Activated CD4-positive, alpha-beta memory T cell treated with anti-CD3 and anti-CD28 coated beads, Interleukin-2, amount 10 ng/mL, durations not matched to agents 7 days and 5 days (primary cell): ENCODE measurements at places on chromosomes 11 and 22. TPM values are rescaled to one million over a fixed set of nuclear protein-coding genes. Genes with fewer than 3 reads are reported as not detected.

DNA sequence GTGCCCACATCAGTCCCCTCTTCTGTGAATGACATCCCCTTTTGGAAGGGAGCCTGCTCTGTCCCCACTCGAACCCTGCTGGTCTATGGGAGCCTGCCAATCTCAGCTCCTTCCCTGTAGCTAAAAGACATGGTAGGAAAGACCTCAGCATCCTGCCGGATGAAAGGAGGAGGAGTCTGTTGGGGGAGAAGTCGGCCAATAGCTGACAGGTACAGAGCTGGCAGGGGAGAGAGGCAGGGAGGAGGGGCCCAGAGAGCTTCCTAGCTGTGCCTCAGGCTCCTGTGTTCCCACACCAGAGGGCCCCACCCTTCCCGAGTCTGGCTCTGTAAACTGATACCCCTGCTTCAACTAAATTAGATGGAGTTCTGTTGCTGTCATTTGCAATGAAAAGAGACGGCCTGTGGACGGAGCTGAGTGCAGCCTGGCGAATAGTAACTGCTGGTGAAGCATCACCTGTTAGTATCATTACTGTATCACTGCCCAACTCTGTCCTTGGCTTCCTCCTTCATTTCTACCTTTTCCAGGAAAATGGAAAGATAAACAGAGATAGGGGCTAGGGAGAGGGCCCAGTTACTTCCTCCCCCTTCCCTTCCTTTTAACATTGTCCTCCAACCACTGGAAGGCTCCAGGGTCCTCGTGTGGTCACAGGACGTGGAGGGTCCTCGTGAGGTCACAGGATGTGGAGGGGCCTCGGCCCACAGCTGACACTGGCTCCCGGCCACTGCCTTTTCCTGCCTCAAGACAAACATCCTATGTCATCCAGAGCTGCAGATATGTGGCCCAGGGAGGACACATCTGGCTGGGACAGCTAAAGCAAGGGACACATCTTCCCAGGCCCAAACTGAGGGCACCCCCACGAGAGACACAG is 15.1 kb downstream of the FXYD6 start:
- no peak for DNase-seq

- peak; percentile 77 for DNase-seq
These were observed 5.9 kb downstream of the LMNTD2 start for GRCh38 chr11:554428-555226.

DNA sequence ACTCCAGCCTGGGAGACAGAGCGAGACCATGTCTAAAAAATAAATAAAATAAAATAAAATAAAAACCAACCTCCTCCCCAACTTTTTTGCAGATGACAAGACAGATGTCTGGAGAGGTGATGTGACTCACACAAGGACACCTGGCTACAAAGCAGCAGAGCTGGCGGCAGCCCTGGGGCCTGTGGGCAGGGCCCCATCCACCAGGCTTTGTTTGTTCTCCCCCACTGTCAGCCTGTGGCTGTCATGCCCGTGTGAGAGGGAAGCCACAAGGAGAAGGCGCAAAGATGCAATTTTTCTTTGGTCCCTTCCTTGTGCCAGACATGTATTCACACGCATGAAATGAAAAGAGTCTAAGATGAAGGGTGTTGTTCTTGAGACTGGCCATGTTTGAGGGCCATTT is 16.6 kb downstream of the CD59 start:
- DNase-seq: no peak

DNA sequence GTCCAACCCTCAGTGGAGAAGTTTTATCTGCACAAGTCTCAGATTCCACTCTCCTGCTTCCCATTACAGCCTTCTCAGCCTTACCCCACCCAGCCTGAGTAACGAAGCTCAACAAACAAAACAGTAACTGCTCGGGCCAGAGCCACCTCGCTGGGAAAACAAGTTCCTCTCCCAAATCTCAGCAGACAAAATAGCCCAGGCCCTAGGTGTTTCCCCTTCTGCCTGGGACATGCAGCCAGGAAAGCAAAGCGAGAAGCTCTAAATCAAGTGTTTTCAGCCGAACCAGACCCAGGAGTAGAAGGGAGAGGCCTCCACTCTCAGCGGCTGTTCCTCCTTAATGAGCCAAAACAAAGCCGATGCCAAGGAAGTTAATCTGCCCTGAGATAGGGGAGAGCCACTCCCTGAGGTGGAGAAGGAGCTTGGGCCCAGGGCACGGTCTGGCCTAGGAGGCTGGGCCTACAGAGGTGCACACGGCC is 44.0 kb downstream of the LIF start:
- DNase-seq: no peak

GRCh38 chr11:114308689-114309089 is 12.5 kb downstream of the NNMT start:
- DNase-seq: no peak

DNA sequence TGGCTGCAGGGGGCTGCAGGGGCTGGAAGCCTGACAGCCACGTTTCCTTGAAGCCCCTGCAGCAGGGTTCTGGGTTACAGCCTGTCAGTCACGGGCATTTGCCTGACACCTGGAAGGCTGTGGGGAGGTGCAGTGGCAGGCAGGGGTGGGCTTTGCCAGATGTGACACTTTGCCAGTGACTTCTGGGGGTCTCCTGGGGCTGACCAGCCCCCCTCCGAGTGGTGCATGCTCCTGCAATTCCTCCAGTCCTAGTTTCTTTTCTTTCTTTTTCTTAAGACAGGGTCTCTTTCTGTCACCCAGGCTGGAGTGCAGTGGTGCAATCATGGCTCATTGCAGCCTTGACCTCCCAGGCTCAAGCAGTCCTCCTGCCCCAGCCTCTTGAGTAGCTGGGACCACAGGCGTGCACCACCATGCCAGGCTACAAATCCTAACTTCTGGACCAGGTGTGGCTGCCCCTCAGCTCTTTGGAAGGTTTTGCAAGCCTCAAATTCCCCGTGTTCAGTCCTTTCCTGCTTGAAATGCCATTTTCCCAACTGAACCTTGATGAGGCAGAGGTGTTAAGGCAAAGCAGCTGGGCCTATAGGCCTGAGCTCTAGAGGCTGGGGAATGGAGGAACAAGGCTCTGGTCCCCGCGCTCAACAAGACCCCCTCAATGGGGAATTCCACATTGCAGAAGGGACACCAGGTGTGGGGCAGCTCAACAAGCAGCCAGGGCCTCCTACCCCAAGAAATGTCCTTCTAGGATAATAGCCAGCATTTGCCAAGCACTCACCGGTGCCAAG is 20.2 kb upstream of the CHKA start:
- no peak for DNase-seq

- DNase-seq: no peak
These were observed 832 bp upstream of the NAP1L4 start for GRCh38 chr11:2992997-2993325.

GRCh38 chr22:17130199-17130598 is 9.0 kb upstream of the TMEM121B start:
- DNase-seq: no peak

- no peak for DNase-seq
These were observed 24.6 kb upstream of the ACER3 start for GRCh38 chr11:76835928-76836612.

GRCh38 chr22:47308886-47309285 is 546.4 kb downstream of the TBC1D22A start:
- DNase-seq: no peak

DNA sequence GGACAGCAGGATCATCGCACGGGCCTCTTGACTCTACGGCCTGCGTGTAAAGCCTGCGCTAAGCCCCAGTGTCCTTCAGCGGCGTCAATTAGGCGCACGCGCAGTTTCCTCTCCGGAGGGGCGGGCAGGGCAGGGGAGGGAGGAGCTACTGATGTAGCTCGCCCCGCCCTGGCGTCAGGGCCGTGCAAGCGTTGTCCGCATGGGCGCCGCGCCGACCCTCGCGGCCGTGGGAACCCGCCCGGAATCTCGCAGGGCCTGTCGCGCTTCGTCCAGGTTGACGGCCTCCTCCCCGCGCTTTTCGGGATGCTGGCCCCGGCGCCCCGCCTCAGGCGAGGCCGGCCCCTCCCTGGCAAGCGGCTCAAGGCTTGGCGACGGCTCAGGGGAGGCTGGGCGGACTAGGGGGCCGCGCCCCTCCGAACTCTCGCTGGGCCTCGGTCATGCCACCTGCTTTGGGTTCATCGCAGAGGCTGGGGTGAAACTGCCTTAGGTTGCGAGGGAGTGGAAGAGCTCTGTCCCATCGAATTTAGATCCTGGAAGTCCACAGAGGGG is 61.1 kb downstream of the ST3GAL4 start:
- peak; percentile 77 for DNase-seq

DNA sequence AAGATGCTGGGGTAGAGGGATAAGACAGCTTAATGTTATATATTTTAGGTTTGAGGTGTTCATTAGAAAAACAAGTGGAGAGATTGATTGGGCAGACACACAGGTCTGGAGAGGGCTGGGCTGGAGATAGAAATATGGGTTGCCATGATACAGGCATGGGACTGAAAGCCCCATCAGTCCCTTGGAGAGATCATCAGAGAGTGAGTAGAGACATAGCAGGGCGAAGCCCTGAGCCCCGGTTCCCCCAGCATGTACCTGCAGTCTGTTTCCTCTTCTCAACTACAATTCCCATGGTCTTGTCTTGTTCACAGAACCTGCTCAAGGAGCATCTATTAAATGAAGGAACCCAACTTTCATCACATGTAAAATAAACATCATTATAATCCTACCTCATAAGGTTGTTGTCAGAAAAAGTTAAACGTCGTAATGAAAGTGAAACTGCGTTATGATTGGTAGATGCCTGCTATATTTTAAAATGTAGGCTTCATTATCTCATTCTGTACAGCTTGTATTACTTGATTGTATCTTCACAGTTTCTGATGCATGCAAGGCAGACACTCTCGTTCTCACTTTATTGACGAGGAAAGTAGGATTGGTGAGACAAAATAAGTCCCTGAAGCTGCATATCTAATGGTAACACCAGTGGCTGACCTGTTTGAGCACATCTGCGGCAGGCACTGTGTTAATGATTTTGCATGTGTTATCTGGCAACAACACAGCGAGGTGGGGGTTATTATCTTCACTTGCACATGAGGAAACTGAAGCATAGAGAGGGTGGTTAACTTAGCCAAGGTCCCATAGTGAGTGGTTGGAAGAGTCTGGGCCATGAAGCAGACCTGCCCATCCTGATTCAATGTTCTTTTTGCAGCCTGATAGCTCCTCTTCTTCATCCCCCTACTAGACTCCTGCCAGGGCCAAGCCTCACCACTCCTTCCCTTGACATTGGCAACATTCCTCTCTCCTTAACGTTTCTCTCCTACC is 63.5 kb downstream of the ENDOD1 start:
- peak; percentile 34 for DNase-seq

DNA sequence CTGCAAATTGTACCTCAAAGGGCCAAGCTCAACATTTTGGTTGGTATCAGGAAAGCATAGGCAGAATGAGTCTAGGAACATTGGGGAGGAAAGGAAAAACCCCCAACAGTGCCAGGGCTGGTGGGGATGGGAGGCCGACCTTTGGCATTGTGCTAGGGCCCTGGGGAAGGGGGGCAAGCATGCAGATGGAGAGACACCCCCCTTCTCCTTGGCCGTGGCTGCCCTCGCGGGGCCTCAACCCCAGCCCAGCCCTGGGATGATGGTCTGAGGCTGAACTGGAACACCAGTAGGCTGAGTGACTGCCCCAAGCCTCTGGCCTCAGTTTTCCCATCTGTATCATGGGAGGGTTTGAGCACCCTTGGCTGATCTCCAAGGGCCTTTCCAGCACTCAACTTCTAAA is 40.0 kb downstream of the GDPD5 start:
- DNase-seq: no peak

- DNase-seq: no peak
These were observed 153.8 kb downstream of the CACNA1I start for GRCh38 chr22:39724390-39724789.

GRCh38 chr11:34788642-34789041 is 127.5 kb downstream of the APIP start:
- DNase-seq: no peak

- no peak for DNase-seq
These were observed 133.4 kb downstream of the SPON1 start for GRCh38 chr11:14095882-14096281.

GRCh38 chr11:128947773-128948172 is 5.1 kb upstream of the TP53AIP1 start:
- DNase-seq: no peak

DNA sequence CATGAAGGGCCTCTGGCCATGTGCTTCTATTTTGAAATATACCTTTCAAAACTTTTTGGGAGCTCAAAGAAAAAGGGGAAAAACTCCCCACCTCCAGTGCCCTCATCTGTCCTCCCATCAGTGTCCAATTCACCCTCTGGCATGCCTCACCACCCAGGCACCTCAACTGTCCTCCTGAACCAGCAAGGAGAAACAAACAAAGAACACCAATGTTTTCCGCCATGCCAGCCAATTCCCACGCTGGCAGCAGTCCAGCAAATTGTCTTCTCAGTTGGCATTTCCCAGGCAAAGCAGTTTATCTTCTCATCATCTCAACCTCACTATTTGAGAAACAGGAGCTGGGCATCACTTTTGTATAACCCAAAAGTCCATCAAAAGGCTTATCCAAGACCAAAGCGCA is 496.9 kb downstream of the SOX6 start:
- DNase-seq: no peak

DNA sequence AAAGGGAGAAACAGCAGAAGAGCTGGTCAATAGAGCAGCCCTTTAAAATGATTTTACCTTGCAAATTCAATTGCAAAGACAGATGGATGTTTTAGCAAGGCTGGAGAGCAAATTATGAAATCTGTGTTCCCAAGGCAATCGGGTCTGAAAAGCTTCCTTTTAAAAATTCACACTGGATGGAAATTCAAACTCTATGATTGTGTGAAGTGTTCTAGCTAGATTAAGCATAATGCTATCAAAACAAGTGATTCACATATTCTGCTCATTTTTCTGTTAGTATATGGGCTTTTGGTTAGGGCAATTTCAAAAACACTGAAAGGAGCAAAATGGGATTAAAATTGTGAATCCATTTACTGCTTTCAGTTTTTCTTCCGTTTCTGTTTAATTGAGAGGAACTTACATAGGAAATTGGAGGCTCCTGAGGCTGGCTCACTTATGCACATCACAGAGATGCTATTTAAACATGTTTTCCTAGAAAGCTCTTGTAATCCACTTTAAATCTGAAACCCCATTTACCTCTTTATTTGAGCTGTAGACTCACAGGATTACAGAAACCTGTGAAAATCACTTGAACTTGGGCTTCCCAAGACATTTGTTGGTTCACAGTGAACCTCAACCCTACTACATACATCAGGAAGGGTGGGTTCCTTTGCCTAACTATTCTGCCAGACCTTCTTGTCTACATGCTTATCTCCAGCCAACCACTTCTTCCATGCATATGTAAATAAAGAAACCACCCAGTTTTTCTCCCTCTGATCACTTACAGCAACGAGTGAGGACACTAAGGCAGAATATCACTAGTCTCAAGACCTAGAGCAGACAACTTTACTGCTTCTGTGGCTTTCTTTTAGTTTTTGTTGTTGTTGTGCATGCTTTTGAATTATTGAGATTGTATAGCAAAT is 201.9 kb upstream of the PITPNB start:
- no peak for DNase-seq

GRCh38 chr11:69213964-69214363 is 58.2 kb downstream of the SMIM38 start:
- no peak for DNase-seq

CPT1B gene
- total RNA-seq: 60.8 TPM

CAPRIN1 gene
- 200 TPM for total RNA-seq

NXPE1 gene
- not detected for total RNA-seq

ABCC8 gene
- total RNA-seq: not detected

MCAM gene
- total RNA-seq: 6.6 TPM
